WERI-Rb-1 (cell line): ENCODE measurements at places on chromosomes 3 and 15.

DNA sequence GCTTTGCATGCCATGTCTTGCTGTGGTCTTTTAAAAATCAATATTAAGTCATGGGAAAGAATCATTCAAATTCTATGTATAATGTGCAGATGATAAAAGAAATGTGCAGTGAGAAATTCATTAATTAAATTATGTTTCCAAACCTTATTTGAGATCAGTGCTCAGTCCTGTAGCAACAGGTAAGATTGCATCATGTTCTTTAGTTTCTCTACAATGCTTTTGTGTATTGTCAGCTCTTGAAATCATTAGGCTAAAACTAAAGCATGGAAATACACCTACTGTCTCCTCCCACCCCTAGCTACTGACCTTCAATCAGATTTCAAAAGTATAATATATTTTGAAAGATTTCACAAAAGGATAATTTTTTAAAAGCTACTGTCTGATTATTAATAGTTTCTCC lies 612.7 kb downstream of the ROBO2 start:
- no peak for DNase-seq

DNA sequence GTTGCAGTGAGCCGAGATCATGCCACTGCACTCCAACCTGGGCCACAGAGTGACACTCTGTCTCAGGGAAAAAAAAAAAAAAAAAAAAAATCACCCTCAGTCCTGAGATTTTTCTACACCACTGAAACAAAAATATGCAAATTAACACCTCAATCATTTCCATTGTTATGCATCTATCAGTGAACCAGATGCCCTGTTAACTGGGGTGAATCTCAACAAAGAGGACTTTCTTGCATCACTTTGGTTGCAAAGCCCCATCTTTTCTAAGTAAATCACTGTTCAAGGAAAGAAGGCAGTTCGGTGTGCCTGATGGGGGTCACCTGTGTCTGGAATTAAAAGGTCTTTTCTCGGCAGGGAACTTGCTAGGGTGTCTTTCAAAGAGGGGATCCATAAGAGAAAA lies 421.6 kb downstream of the EPHB1 start:
- no peak for DNase-seq

DNA sequence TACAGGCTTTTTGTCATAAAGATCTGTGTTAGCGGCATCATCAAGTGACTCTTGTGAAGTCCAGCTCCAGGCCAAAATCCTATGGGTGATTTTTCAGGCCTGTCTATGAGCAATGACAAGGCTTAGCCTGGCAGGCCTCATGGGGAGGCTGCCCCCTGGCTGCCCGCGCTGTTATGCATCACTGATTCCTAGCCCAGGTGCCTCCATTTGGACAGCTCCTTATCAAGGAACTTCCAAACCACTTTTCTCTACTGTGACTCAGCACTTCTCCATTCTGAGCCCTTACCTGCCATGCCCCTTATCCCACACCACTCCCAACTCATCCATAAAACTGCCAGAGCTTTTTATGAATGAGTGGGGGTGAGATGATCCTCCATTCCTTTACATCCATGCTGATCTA lies 91.5 kb upstream of the C3orf80 start:
- DNase-seq: no peak

DNA sequence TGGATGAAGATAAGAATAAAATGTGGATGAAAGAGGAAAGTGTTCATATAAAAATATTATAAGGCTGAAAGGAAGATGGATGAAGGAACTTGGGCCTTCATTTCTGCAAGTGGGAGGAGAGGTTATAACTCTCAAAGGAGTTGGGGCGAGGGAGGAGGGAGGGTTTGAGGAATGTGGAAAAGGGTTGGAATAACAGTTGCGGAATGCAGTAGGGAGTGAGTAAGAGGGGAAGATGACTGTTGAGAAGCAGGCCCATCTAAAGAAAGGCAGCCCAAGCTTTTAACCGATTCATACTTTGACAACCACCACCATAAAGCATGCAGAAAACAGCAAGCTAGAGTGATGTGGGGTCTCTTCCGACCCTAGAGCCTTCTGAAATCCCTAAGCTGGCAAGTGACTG lies 8.3 kb upstream of the TM4SF4 start:
- DNase-seq: no peak

DNA sequence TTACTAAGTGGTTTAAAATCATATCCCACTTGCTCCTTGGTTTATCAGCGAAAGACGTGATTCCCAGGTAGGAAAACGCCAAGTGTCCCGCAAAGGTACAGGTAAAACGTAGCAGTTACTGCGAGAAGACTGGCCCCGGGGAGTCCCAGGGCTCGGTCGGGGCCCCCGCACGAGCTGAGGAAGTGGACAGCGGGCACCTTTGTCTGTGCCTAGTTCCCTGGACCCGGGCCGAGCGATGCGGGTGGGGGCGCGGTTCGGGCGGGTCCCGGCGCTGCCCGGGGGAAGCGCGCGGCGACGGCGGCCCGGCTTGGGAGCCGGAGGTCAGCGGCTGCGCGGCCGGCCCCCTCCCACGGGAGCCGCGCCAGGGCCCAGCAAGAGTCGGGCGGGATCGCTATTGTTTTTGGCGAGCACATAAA lies 864 bp upstream of the NEO1 start:
- no peak for DNase-seq

DNA sequence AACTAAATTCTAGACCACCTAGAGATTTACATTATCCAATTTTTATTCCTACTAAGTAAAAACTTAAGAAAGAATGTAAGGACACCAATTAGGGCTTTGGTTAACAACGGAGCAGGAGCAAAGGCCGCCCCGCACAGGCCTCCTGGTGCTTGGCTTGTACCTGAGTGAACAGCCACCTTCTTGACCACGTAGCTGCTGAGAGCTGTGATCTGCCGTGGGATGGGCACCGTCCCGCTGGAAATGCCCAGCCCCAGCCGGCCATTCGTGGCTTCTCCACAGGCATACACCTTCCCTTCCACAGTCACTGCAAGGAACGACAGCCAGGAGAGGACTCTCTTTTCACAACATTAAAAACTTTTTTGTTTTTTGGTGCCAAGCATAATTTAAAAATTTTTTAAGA lies 79.6 kb upstream of the OCA2 start:
- no peak for DNase-seq
